ENCODE measurements at places on chromosomes 3 and 15. TPM values are rescaled to one million over a fixed set of nuclear protein-coding genes. Genes with fewer than 3 reads are reported as not detected.
A peak's percentile ranks its signal among the peaks of the same experiment; 100 is the strongest.

- peak; percentile 15 for DNase-seq
Observed at GRCh38 chr3:7205535-7205934, 344.6 kb downstream of the GRM7 start.

DNA sequence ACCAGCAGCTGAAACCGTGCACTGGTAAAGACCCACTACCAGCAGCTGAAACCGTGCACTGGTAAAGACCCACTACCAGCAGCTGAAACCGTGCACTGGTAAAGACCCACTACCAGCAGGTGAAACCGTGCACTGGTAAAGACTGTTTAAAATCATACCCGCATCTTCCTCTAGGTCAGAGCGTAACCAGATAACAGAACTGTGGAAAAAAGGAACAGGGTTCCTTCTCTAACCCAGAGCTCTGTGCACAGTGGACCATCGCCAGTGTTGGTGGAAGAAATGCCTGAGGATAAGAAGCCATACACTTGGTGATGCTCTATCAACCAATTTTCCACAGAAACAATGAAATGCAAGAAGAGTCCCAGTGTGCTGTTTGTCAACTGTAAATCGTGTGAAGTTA is 243.4 kb downstream of the NTRK3 start:
- DNase-seq: no peak

DNA sequence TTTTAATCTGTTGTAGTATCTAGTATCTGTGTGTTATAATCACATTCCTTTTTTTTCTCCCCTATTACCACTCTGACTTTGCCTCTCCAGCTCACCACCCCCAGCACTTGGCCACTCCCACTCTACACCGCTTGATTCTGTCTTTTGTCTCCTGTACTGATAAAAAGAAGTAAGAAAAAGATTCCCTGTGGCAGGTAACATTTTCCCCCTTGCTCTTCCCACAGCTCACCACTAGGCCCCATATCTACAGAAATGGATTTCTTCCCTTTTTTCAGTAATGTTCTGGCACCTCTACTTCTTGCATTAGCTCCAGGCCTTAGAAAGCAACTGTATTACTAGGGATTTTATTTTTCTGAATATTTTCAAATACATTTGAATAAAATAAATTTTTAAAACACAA is 25.6 kb downstream of the KCNH8 start:
- DNase-seq: no peak

- no peak for DNase-seq
Observed at GRCh38 chr3:72802001-72802400, 46.2 kb downstream of the SHQ1 start.

DNA sequence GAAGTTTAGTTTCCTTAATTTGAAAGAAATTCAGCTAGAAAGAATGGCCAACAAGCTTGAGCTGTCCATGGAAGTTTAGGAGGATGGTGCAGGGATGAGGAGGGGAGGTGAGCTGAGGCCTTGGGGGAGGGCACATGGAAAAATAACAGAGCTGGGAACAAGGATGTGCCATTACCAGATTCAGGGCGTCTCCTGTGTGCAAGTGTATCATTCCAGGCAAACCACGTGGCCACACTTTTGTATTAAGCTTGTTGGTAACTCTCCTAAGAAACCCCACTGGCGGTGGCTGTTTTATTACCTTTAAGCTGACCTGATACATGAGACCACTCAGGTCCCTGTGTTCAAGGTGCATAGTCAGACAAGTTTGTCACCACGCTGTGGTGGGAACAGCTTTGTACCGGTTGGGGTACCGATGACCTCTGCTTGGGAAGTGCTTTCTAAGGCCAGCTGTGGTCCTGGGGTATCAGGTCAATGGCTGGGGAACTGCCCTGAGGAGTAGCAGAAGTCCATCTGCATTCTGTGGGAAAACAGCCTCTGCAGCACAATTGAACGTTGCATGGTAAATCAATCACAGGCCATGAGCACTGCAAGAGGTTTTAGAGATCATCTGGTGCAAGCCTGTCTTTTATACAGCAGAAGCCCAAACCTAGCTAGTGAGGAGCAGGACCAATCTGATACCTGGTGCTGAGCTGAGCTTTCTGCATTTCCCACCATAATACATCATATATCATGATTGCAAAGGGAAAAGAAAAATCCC is 235.5 kb downstream of the THSD4 start:
- DNase-seq: no peak

- DNase-seq: peak; percentile 12
Observed at GRCh38 chr3:174287705-174288104, 571.4 kb upstream of the NAALADL2 start.

GRCh38 chr3:45078910-45079522 is 52.9 kb downstream of the CLEC3B start:
- peak; percentile 75 for DNase-seq

- no peak for DNase-seq
Observed at GRCh38 chr15:85960381-85960780, 119.3 kb upstream of the AGBL1 start.

IL12A gene
- 1.3 TPM for total RNA-seq

GRCh38 chr3:150020527-150020926 is 49.8 kb upstream of the PFN2 start:
- DNase-seq: no peak

CNTN4 gene
- total RNA-seq: 0.12 TPM

GRCh38 chr3:77053795-77054194 is 13.9 kb downstream of the ROBO2 start:
- DNase-seq: no peak

DNA sequence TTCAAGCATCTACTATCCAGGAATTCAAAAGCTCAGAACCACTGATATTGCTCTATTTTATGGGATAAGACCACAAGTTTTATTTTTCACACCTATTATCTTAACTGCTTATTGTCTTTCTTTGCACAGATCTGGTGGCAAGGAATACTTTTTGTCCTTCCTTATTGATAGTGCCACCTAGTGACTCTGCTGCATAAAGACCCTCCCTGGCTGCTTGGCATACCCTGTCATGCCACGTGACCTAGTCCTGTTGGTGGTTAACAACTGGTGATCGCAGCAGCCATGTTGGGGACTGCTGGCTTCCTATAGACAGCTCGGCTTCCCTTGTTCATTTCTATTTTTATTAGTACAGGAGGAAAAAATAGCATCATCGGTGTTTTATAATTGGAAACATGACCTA is 236.3 kb downstream of the MEX3B start:
- DNase-seq: peak; percentile 24

GRCh38 chr3:32969656-32970055 is 18.2 kb downstream of the CCR4 start:
- DNase-seq: peak; percentile 35

DNA sequence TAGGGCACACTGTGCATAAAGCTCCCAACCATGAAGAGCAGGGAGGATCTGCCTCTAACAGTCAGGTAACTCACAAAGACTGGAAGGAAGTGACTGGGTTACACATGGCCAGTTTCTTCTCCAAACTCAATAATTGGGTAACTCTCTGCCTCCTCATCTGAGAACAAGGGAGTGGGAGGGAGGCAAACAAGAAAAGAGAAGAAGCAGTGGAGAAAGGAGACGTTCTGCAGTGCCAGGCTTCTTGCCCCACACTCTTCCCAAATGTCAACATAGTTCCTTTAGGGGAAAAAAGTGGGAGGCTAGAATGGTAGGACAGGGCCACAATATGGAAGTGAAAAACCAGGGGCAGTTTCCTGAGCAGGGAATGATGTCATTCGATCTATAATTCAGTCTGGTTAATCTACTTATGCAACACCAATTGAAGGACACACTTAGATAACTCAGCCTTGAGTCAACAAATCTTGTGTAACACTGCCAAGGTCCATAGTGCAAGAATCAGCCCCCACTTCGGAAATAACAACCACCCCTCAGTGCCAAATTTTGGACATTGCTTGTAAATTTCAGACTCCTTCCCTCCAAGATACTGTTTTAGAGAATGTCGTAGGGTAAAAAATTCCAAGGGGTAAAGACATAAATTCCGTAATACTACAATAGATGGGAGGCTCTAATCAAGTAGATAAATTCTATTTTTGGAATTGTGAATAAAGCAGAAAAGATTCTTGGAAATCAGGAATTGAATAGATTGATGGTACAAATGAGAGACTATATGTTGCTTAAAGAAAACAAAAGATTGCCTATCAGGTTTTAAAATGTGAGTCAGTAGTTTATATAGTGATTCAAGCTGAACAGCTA is 143.0 kb downstream of the LPP start:
- peak; percentile 95 for DNase-seq

GRCh38 chr3:130892759-130893375 is 1.0 kb upstream of the ATP2C1 start:
- peak; percentile 85 for DNase-seq

CXCR6 gene
- not detected for total RNA-seq
